Fibroblast of mammary gland (primary cell): ENCODE measurements at places on chromosomes 5 and 9.

- peak; percentile 96 for DNase-seq
Observed at GRCh38 chr5:136004436-136004835, 24.4 kb upstream of the TGFBI start.

DNA sequence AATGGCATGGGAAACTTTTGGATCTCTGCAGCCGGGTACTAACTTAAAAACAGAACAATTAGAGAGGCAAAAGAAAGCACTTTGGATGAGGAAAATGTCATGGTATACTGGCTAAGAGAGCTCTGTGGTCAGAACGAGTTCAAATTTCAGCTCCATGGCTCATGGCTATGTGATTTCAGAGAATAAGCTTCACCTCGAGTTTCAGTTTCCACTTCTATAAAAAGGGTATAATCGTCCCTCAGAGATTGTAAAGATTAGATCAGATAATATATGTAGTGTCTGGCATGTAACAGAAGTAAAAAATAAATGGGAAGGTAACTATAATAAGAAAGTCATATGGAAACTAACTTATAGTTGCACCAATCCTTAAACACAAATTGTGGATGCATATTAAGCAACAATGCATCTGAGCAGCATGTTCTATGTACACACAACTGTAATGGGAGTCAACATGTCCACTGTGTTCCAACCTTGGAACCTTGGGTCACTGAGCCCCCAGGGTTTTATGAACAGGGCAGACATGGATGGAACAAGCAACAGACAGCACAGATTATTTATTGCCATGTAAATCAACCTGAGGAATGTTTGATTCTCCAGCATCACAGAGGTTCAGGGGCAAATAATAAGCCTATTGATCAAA is 145.4 kb downstream of the MAPKAP1 start:
- no peak for DNase-seq

DNA sequence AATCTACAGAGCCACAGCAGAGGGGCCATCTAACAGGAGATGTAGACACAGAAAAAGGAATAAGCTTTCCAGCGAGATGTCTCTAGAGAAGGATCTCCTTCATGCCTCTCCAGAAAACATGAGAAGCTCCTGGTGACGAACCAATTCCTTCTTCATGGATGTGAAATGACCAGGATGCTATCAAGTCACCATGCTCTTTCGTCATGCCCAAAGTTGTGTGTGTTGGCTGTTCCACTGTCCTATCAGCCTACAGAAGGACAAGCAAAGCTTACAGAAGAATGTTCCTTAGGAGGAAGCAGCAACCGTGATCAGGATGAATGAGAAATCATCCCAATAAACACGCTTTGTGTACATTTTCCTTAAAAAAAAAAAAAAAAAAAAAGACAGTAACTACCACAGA is 54.4 kb downstream of the ALDH7A1 start:
- DNase-seq = no peak

DNA sequence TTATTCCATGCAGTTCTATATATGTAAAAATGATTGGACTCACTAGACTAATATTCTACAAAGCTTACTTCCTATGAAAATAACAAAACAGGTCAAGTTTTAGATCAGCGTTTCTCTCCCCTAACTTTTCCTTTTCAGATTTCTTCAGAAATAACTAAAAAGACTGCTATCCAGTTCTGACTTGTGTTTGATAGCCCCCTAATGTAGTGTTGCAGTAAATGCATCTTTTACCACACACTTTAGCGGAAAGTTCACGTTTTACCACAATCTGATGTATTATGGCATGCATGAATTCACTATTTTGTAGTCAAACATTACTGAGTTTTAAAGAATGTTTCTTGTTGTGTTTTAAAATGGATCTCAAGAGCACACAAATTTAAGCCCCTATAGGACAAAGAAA is 292.7 kb downstream of the RAB3C start:
- no peak for DNase-seq

DNA sequence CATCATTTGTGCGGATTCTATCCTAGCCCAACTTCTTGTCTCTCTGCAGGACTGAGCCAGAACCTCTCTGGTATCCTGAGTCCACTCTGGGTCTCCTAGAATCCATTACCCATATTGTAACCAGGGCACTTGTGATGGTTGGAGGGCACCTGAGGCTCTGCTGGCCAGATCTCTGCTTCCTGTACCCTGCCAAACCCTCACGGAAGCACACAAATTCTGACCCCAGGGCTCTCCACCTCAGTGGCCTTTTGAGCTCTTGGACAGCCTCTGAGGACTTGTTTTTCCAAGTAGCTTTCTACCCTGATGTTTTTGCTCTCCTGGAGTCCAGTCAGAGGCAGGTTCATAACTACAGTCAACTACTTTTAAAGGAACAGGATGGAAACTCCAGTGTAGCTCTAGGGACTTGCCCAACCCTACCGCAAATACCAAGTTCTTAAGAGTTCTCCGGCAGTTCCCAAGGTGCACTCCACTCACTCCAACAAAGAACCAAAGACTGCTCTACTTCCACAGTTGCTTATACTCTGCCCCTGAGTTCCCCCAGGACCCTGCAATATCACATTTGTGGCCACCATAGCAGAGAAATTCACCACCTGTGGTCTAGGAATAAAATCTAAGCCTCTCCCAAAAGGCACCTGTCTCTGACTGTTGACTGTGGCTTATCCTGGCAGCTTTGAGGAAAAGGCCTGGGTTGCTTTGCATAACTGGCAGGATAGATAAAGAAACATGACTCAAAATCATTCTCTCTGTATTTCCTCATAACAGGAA is 9.6 kb downstream of the PIP5K1B start:
- DNase-seq = no peak

- DNase-seq = no peak
Observed at GRCh38 chr5:180336234-180337020, 16.7 kb downstream of the GFPT2 start.

- DNase-seq = no peak
Observed at GRCh38 chr5:100854591-100854990, 48.5 kb downstream of the ST8SIA4 start.

GRCh38 chr9:503326-503725 is 288.7 kb downstream of the DOCK8 start:
- no peak for DNase-seq

DNA sequence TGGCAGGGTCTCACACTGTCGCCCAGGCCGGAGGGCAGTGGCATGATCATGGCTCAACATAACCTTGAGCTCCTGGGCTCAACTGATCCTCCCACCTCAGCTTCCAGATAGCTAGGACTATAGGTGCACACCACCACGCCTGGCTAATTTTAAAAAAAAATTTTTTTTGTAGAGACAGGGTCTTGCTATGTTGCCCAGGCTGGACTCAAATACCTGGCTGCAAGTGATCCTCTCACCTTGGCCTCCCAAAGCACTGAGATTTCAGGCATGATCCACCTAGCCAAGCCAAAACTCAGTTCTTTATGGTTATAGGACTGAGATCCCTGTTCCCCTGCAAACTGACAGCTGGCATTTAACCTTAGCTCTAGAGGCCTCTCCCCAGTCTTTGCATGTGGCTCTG is 5.3 kb downstream of the LMBRD2 start:
- DNase-seq = no peak

- no peak for DNase-seq
Observed at GRCh38 chr5:84378961-84379360, 5.7 kb downstream of the EDIL3 start.

DNA sequence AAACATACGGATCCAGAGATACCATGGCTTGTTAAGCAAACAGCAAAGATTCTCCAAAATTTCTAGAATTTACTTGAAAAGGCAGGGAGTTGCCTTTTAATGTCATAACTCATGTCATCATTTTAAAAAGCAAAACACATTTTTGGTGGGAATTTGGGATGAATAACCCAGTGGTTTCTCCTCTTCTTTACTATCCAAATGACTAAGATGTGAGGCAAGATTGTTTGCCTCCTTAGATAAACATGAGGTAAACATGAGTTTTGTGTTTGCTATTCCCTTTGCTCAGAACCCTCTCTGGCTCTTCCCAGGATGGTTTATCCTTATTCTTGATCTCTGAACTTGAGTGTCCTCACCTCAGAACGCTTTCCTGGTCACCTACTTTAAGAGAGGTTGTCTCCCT is 267.0 kb downstream of the EBF1 start:
- DNase-seq = peak; percentile 90

DNA sequence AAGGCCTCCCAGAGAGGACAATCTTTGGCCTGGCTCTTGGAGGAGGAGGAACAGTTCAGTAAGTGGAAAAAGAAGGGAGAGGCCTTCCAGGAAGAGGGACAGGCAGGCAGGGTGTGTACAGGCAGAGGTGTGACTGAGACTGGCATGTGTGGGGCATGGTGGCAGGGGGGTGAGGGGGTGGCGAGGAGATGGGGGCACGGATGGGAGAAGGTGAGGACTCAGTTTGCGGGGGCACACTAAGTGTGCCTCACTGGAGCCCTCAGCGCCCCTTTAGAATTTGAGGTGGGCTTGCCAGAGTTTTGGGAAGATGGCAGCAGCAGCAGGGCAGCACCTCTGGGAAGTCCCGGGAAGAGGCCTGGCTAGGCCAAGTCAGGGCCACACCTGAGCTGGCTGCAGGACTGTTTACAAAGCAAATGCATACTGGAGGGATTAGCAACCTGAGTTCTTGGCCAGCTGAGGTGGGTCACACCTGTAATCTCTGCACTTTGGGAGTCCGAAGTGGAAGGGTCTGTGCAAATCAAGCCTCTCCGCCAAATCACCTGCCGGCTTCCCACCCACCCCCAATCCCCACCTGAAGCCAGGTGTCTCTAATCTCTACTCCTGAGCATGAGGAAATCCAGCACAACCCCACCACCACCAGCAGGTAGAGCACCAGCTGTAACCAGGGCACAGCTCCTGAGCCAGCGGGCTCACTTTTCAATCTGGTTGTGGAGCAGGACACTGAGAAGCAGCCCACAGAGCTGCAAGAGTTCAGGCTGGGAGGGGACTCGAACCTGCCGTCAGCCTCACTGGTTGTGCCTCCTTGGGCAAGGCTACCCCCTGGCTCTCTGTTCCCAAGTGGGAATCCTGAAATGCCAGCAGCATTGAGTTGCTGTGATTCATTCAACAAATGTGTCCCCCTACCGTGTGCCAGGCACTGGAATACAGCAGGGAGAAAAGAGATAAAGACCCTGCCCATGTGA is 10.2 kb upstream of the GABRP start:
- DNase-seq = no peak

DNA sequence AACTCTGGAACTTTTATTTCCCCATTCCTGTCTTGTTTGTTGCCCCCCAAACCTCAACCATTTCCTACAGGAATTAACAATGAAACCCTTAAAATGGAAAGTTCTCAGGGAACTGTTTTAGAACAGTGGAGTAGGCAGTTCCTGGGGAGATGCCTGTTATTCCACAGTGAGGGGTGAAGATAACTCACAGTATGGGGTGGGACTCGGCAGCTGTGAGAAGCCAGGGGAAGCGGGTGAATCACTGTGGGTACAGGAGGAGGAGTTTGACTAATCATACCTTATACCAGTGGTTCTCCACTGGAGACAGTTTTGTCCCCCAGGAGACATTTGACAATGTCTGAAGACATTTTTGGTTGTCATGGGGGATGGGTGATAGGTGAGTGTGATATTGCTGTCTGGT is 36.9 kb upstream of the GLRA1 start:
- no peak for DNase-seq

GRCh38 chr9:135356021-135356420 is 123.6 kb upstream of the PPP1R26 start:
- DNase-seq = no peak

- peak; percentile 26 for DNase-seq
Observed at GRCh38 chr5:120164986-120165385, 299.1 kb upstream of the PRR16 start.

DNA sequence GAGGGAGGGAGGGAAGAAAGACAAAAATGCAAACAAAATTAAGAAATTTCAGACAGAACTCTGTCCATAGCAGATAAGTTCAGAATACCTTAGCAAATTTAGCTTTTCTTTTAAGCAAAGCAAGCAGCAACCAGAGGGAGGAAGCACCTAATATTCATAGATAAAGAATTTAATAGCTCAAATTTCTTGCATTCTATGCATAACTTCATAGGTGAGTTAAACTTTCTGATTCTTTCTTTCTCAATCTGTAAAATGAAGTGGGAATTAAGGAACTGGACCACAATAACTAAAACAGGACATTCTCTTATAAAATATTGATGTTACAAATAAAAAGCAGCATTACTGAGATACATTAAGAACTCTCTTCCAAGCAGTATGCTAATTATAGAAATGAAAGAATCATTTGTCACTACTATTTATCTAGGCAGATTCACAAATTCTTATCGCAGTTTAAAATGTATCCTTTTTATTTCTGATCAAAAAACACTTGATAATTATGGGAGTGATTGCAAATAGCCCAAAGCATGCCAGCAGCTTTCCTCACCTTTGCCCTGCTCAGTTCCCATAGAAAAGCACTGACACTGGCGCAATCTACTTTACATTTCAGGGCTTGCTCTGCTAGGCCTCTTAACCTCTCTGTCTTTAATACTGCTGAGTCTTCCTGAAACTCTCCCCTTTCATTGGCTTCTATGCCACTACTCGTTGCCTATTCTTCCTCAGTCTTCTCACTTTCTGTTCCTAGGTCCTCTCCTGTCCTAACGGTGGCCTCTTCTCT is 341.8 kb downstream of the PIK3R1 start:
- DNase-seq = no peak

DNA sequence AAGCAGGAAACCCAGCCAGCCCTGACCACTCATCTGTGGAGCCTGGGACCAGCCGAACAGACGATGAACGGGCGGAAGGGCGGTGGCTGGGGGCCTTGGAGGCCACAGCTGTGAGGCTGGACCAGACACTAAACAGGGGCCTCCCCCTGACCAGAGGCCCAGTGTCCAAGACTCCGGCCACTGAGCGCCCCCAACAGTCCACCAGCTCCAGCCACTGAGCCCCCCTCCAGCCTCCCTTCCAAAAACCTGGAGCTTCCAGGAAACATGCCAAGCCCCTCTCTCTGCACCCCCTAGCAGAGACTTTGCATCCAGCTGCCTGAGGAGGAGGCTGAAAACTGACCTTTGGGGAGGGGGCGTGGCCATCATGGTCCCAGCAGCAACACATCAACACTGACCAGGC is 23.2 kb downstream of the CNTFR start:
- DNase-seq = no peak

GRCh38 chr5:98464737-98465330 is 308.6 kb upstream of the RGMB start:
- no peak for DNase-seq

DNA sequence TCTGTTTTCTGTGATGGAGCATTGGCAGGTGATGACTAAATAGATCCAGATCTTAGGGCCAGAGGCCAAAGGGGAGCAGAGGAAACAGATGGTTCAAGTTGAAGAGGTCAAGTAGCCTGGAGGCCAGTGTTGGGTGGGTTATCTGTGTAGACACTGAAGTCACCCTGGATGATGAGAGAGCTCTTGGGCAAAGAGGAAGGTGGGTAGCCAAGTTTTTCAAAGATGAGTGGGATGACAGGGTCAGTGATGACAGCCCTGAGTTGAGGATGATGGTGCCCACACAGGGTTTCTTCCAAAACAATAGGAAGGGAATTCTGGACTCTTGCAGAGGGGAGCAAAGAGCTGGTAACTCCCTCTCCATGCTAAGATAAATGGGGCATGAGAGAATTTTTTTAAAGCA is 76.6 kb downstream of the CD180 start:
- no peak for DNase-seq

- peak; percentile 31 for DNase-seq
Observed at GRCh38 chr5:10355071-10355889, 1.8 kb downstream of the MARCHF6 start.
